T-cell (primary cell): ENCODE measurements at places on chromosomes 2 and 18. TPM values are rescaled to one million over a fixed set of nuclear protein-coding genes. Genes with fewer than 3 reads are reported as not detected.

TMEM169 gene
- total RNA-seq, result 3.0 TPM

AGXT gene
- not detected for total RNA-seq

DCC gene
- not detected for total RNA-seq

CXCR1 gene
- not detected for total RNA-seq

GPR39 gene
- not detected for total RNA-seq

SPP2 gene
- total RNA-seq, result not detected

RAD51AP2 gene
- total RNA-seq, result not detected

POTEJ gene
- not detected for total RNA-seq

XDH gene
- total RNA-seq, result not detected

POTEI gene
- not detected for total RNA-seq

DNA sequence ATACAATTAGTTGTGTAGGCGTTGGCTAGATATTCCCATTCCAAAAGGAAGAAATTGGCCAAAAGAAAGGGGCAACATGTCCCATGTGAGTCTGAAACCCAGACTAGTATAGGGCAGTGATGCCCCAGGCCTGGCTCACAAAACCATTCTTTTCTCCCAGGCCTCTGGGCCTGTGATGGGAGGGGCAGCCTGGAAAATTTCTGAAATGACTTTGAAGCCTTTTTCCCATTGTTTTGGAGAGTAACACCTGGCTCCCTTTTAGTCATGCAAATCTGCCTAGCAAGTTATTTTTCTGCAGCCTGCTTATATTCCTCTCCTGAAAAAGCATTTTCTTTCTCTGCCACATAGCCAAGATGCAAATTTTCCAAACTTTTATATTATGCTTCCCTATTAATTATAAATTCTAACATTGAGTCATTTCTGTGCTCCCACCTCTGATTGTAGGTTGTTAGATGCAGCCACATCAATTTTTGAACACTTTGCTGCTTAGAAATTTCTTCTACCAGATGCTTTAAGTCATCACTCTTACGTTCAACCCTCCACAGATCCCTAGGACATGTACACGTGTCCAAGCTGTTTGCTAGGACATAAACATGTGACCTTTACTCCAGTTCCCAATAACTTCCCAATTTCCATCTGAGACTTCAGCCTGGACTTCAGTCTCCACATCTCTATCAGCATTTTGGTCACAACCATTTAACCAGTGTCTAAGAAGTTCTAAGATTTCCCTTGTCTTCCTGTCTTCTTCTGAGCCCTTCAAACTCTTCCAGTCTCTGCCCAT lies 76.1 kb upstream of the MC4R start:
- no peak overlapping the region for H3K4me3 ChIP-seq
- H3K27me3 ChIP-seq, result no peaks in the 10 kb centered on the region
- no peaks in the 10 kb centered on the region for H3K4me1 ChIP-seq
- no peaks in the 10 kb centered on the region for H3K36me3 ChIP-seq
- DNase-seq, result no peak

DNA sequence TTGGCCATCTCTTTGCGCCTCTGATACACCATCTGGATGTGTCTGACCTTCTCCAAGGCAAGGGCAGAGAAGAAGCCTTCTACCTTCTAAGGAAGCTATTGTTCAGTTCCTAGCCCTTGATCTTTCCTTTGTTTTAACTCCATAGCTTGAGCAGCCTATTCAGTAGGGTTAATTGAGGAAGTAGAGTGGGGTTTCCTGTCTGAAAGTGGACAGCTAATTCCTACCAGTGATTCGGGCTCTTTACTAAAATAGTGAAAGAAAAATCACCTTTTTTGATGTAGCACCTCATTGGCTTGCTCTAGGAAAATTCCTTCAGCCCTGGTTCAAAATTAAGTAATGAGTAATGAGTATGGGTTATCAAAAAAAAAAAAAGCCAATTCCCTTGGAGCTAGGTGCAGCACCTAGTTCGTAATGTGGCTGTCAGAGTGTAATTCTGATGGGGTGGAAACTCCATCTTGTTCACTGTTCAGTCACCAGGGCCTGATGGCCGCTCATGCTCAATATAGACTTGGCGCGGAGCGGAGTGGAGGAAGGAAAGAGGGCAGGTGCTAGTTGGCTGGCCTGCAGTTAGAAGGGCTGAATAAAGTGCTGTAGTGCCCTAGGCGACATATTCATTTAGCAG lies 2.9 kb upstream of the MGAT5 start:
- no peak for DNase-seq
- no peak overlapping the region for H3K27ac ChIP-seq

DNA sequence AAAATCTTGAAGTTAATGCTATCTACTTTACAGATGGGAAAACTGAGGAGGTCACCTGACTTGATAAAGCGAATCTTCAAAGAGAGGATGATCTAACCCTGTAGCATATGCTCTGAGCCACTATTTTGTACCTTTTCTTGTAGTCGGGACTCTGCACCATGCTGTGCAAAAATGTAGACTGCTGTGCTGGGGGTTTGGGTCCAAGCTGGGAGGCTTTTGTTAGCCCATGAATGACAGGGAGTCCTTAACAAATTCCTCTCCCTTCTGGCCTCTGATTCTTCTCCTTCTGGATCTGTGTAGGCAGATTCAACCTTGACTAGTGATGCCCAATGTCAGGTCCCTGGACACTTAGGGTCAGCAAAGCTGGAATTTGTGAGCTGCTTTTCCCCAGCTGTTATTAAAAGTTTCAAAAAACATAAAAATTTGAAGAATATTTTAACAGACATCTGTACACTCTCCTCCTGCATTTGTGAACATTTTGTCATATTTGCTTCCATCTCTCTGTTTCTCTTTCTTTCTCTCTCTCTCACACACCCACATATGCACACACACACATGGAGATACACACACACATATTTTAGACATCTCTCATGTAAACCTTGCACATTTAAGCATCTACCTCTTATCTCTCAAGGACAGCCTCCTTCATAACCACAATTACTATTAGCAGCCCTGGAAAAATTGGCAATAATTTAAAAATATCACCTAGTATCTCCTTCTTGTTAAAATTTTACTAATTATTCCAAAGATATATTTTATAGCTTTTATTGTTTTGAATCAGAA lies 335.0 kb upstream of the TRIB2 start:
- no peaks in the 10 kb centered on the region for H3K27me3 ChIP-seq
- no peaks in the 10 kb centered on the region for H3K4me1 ChIP-seq
- no peak overlapping the region for H3K4me3 ChIP-seq
- no peak overlapping the region for H3K27ac ChIP-seq

- DNase-seq, result no peak
- H3K27ac ChIP-seq, result no peak overlapping the region
- H3K27me3 ChIP-seq, result peaks cover 81% of the 10 kb centered on the region
- H3K4me3 ChIP-seq, result no peak overlapping the region
Observed at GRCh38 chr2:70961648-70961994, 16.8 kb upstream of the ANKRD53 start.

- no peak for DNase-seq
- H3K36me3 ChIP-seq, result no peaks in the 10 kb centered on the region
- H3K4me1 ChIP-seq, result no peaks in the 10 kb centered on the region
- H3K27me3 ChIP-seq, result no peaks in the 10 kb centered on the region
Observed at GRCh38 chr18:42936289-42936688, 179.2 kb downstream of the RIT2 start.

- no peaks in the 10 kb centered on the region for H3K36me3 ChIP-seq
- H3K27me3 ChIP-seq, result no peaks in the 10 kb centered on the region
- no peak overlapping the region for H3K4me3 ChIP-seq
- no peak overlapping the region for H3K27ac ChIP-seq
- no peaks in the 10 kb centered on the region for H3K4me1 ChIP-seq
Observed at GRCh38 chr18:73288813-73289212, 421.0 kb upstream of the NETO1 start.

- no peak overlapping the region for H3K27ac ChIP-seq
- H3K27me3 ChIP-seq, result no peaks in the 10 kb centered on the region
- peaks cover 9% of the 10 kb centered on the region for H3K4me1 ChIP-seq
- no peaks in the 10 kb centered on the region for H3K36me3 ChIP-seq
- DNase-seq, result no peak
Observed at GRCh38 chr2:109234355-109234754, 105.3 kb downstream of the SH3RF3 start.

DNA sequence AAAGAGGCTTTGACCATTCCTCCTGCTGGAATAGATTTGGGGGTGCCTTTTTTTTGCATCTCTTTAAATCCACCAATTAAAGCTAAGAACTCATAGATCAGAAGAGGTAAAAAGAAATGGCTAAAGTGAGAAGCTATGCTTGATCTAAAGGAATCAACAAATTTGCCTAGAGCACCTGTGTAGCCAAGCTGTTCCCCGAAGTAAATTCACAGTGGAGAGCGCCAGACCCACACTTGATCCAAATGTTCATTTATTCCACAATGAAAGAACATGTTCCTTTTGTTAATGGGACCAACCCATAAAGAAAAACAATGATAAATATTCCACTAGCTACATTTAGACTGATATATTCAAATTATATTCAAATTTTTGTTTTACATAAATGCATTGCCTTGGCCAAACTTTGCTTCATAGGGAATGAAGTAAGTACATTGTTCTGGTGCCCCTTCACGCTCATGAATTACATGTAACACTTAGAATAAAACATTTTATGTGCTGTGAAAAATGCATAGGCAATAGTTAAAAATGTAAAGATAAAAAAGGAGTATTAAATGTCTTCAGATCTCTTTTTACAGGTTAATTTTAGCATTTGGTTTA lies 167.4 kb downstream of the PKP4 start:
- no peak overlapping the region for H3K4me3 ChIP-seq
- H3K4me1 ChIP-seq, result no peaks in the 10 kb centered on the region
- H3K27me3 ChIP-seq, result no peaks in the 10 kb centered on the region
- no peaks in the 10 kb centered on the region for H3K36me3 ChIP-seq
- no peak for DNase-seq
- H3K27ac ChIP-seq, result no peak overlapping the region

DNA sequence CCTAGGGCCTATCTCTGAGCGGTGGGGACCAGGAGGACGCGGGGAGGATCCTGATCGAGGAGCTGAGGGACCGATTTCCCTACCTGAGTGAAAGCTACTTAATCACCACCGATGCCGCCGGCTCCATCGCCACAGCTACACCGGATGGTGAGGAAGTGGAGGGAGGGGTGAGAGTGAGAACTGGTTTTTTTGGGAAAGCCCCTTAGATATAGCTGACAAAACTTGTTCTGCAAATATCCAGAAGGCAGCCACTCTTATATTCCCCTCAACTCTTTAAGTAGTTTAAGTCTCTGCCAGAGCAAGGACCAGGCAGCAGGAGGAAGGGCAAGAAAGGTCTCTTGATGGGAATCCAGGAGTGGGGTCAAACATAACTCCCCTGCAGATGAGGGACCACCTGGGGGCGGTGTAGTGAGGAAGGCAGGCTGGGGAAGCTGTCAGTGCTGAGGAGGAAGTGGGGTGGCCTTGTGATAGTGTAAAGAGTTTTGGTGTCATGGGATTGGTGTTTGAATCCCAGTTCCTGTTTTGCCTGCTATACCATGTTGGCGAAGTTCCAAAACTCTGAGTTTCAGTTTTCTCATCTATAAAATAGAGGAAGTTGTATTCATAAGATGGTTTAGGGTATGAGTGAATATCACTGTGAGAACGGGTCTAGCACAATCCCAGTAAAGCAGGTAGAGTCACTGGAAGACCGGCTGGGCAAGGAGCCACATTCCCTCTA lies 3.4 kb downstream of the NAGK start:
- peaks cover 37% of the 10 kb centered on the region for H3K36me3 ChIP-seq
- peak overlapping the region; percentile 83 for H3K27ac ChIP-seq
- H3K27me3 ChIP-seq, result no peaks in the 10 kb centered on the region
- DNase-seq, result peak; percentile 58
- no peak overlapping the region for H3K4me3 ChIP-seq

DNA sequence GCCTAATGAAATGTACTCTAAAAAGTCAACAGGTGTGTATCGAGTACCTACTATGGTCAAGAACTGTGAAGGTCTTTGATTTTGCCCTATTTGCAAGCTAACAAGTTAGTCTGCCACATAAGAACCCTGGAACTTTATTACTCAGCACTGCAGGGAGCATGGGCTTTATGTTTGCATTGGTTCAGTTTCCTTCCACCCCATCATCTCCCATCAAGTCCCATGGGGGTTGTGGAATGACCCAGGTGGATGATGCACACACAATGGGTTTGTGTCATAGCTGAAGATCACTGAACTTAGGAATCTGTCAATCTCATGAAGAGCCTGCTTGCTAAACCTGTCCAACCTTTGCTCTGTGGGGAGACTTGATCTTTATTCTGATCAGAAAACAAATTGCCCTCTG lies 265.5 kb downstream of the RPRM start:
- no peaks in the 10 kb centered on the region for H3K36me3 ChIP-seq
- H3K27me3 ChIP-seq, result no peaks in the 10 kb centered on the region
- DNase-seq, result no peak
- H3K27ac ChIP-seq, result no peak overlapping the region
- no peak overlapping the region for H3K4me3 ChIP-seq
- no peaks in the 10 kb centered on the region for H3K4me1 ChIP-seq

- no peak overlapping the region for H3K4me3 ChIP-seq
- peaks cover 12% of the 10 kb centered on the region for H3K27me3 ChIP-seq
- H3K36me3 ChIP-seq, result no peaks in the 10 kb centered on the region
Observed at GRCh38 chr2:109321570-109321969, 192.6 kb downstream of the SH3RF3 start.

GRCh38 chr2:172231508-172231907 lies 128.8 kb upstream of the DLX2 start:
- no peak for DNase-seq
- H3K27ac ChIP-seq, result no peak overlapping the region
- H3K4me1 ChIP-seq, result peaks cover 22% of the 10 kb centered on the region
- no peaks in the 10 kb centered on the region for H3K36me3 ChIP-seq

DNA sequence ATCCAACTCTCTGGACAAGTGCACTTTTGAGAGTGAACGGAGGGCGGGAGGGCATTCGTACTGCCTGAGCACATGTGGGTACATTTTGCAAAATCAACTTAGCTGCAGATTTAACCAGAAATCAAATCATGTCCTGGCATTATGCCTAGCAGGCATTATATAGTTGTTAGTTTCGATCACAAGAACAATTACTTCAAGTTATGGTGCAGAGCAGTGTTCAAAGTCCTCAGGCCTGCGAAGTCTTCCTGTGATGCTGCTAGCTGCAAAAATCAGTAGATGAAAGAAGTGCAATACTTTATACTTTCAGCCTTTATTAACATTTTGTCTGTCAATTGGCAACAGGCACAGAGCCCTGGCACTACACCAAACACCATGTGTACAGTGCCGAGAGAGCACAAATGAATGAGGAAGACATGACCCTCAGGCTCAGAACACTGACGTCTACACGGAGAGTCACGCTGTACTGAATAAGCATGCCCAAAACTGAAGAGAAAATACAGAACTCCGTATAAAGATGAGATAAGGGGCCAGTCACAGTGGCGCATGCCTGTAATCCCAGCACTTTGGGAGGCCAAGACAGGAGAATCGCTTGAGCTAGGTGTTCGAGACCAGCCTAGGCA lies 92.1 kb upstream of the CREB1 start:
- H3K4me1 ChIP-seq, result no peaks in the 10 kb centered on the region
- no peak for DNase-seq
- no peaks in the 10 kb centered on the region for H3K36me3 ChIP-seq
- H3K27ac ChIP-seq, result no peak overlapping the region
- H3K27me3 ChIP-seq, result no peaks in the 10 kb centered on the region

GRCh38 chr2:174603280-174603679 lies 5.7 kb upstream of the WIPF1 start:
- H3K4me1 ChIP-seq, result peaks cover 69% of the 10 kb centered on the region
- H3K4me3 ChIP-seq, result no peak overlapping the region
- peak; percentile 29 for DNase-seq
- H3K36me3 ChIP-seq, result peaks cover 6% of the 10 kb centered on the region

GRCh38 chr2:113212245-113213060 lies 38.7 kb downstream of the PSD4 start:
- DNase-seq, result no peak
- H3K27me3 ChIP-seq, result no peaks in the 10 kb centered on the region
- peaks cover 5% of the 10 kb centered on the region for H3K4me1 ChIP-seq
- H3K4me3 ChIP-seq, result no peak overlapping the region
